ENCODE measurements at places on chromosomes 5 and 9.

GRCh38 chr9:86464242-86464641 is 110.0 kb upstream of the TUT7 start:
- DNase-seq, result no peak

- no peak for DNase-seq
Measured at GRCh38 chr5:13613621-13614020, 330.9 kb downstream of the DNAH5 start.

GRCh38 chr9:100540327-100540726 is 37.6 kb upstream of the CAVIN4 start:
- DNase-seq, result no peak

DNA sequence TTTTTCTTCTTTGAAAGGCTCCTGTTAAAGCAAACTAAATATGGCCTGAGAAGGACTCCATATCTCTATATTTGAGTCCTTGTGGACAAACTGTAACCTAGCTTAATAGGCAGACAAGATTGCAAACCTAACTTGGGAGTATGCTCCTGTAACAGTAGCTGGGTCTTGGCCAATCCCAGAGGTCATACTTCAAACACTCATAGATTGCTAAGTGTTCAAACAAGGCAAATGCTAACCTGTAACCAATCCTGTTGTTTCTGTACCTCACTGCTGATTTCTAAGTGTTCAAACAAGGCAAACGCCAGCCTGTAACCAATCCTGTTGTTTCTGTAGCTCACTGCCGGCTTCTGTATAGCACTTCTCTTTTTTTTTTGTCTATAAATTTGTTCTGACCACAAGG is 50.6 kb upstream of the CLK4 start:
- DNase-seq, result no peak

DNA sequence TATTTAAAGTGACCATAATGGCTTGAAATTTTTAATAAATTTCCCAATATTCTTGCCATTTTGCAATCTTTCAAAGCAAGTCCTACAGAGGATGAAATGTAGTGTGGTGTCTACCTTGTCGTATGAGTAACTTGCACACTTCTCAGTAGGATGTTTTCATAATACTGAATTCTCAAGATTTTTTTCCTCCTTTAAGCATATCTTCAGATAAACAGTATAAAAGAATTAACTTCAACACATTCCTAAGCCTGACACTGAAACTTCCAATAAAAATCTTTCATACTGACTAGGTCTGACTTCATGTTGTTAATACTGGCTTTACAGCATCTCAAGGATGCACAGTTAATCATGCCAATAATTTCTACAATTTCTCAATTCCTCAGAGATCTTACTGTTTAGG is 62.0 kb downstream of the DROSHA start:
- peak; percentile 40 for DNase-seq

GRCh38 chr5:14187660-14188059 is 44.5 kb downstream of the TRIO start:
- peak; percentile 61 for DNase-seq

GRCh38 chr5:171840066-171840465 is 54.4 kb downstream of the SMIM23 start:
- no peak for DNase-seq

DNA sequence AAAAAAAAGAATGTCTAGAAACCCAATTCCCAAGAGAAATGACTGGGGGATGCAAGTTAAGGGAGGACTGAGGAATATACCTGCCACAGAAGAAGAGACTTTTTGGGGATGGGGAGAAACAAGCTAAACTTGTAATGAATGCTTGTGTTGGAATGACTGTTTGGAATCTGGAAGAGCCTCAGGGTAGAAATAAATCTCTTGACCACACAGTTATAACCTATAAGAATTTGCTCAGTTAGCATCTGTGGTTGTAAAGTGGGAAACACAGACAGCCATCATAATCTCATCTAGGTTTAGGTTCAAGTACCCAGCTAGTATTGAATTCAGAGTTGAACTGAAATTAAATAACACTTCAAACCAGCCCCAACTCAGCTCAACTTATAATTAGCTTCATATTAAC is 678.3 kb upstream of the CHD1 start:
- no peak for DNase-seq

DNA sequence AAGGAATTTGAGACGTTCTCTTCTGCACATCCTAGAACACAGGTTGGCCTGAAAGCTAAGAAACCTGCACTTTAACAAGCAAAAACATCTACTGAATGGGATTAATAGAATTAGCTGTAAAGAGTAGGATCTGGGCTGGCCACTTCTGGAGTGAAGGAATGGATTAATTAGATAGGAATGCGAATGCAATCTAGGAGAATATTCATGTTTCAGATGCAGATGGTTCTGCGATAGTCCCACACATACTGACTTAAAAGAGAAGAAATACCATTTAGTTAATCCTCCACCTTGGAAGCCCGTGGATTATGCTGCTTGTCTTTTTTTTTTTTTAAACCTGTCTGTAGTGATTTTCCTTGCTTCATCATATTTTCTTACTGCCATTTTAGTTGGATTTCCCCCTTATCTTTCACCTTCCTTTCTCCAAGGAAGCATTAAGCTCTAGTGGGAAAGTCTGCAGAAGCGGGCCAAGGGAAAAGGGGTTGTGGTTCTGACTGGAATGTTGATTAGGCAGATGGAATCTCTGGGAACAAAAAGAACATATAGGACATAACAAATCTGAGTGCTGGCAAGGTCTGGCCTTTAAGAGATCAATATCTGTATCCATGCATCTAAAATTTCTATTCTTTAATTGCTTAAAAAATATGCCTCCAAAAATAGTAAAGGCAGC is 152.4 kb downstream of the ALDH1A1 start:
- no peak for DNase-seq

DNA sequence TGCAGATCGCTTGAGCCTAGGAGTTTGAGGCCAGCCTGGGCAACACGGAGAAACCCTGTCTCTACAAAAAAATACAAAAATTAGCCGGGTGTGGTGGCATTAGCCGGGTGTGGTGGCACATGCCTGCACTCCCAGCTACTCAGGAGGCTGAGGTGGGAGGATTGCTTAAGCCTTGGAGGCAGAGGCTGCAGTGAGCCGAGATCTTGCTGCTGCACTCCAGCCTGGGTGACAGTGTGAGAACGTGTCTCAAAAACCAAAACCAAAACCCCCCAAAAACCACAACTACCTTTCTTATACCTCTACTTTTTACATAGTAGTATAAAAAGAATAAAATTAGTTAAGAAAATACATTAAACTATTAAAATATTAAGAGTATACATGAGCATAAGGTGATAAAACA is 121.2 kb downstream of the RAPGEF6 start:
- DNase-seq, result no peak

DNA sequence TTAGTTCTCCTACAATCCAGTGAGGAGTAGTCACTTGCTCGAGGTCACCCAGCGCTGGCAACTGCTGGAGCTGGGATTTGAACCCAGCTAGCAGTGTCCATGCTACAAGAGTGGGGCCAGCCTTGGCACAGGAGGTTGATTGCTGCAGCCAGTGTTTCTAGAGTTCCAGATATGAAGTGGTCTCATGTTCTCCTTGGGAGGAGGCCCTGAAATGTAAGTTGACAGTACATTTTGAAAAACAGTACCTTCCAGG is 802 bp downstream of the CCDC107 start:
- peak; percentile 53 for DNase-seq

DNA sequence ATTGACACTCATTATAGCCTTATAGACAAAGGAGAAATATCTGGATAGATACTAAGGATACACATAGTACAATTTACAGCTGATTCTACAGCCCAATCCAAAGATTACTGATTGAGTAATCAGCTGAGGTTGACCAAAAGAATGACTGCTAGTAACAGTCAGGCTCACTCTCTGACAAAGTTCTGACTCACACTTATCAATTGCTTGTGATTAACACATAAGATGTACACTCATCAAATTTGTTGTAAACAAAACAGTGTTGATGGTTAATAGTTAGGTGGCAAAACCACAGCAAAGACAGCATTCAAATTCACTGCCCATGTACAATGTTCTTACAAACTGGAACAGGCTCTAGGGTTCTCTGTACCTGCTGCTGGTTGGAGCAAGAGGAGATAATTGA is 422.7 kb downstream of the TLE1 start:
- DNase-seq, result peak; percentile 56

- DNase-seq, result peak; percentile 39
Measured at GRCh38 chr5:178551059-178551458, 39.1 kb downstream of the COL23A1 start.

GRCh38 chr9:71302776-71303175 is 181.4 kb upstream of the TRPM3 start:
- peak; percentile 16 for DNase-seq

DNA sequence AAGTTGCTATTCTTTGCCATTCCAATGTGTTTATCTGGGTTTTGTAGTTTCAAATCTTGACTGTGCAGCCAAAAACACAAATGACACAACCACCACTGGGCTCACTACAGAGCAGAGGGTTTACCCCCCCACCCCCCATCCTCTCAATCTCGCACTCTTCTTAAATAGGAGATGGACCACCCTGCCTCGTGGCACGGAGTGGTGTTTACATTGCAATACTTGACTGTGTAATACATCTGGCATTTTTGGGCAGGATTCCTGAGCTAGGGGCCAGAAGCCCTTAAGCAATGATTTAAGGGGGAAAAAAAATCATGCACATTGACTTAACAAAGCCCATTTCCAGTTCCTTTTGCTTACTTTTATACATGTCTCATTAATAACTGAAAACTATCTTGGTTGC is 19.0 kb downstream of the PTCH1 start:
- peak; percentile 85 for DNase-seq

DNA sequence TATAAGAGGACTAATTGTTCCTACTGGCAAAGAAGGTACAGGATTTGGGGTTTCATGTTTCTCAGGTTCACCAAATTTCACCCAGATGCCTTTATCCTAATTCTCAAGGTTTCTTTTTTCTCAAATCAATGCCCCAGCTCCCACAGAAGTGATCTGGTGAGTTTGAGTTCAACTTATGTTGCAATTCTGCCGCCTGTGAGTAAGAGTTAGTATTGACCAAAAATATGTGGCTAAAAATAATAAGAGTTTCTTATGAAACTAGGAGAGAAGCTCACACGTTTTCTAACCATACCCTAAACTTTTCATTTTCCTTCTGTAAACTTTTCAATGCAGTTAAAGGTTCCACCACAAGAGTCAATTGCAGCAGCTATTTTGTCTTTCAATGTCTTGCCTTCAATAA is 15.1 kb downstream of the SLCO6A1 start:
- DNase-seq, result peak; percentile 30

DNA sequence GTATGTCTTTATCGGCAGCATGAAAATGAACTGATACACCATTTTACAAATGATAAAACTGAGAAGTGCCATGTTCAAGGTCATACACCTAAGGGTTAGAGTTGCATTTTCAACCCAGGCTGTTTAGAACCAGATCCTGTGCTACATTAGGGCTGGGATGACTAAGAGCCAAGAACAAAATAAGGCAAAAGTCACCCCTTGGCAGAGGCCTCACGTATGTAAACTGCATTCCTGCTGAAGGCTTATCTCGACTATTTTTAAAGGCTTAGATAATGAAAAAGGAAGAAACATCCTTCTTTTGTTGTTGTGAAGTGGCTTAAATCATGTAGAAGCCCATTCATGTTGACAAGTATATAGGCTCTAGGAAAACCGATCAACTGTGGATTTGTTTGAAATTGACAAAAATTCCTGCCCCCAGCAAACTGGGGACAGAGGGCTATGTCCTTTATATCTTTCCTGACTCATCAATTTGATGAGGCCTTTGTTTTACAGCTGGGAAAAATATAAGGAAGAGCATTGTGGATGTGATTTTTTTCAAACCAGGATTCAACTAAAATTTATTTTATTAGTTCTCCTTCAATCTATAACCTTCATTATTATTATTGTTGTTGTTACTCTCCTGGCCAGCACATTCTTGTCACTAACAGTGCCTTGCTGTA is 196.5 kb downstream of the SNX18 start:
- peak; percentile 49 for DNase-seq

DNA sequence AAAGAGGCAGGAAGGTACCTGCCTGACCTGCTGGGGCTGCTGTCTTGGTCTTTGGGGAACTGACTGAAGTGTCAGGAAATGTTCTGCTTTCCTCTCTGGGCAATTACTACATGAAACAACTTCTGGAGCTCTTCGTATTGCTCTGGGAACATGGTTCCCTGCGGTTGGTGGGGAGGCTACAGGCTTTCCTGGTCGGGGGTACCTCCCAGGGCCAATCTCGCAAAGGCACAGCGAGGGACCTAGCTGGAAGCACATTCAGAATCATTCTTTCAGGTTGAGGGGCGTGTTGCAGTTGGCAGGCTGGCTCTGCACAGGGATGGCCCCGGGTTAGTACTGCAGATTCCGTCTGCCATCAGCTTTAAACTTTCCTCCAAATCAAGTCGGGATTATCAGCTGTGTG is 88.9 kb upstream of the RANBP3L start:
- DNase-seq, result no peak

GRCh38 chr9:98236901-98237487 is 18.5 kb downstream of the TBC1D2 start:
- no peak for DNase-seq

- DNase-seq, result no peak
Measured at GRCh38 chr9:131140550-131140949, 15.2 kb downstream of the NUP214 start.

DNA sequence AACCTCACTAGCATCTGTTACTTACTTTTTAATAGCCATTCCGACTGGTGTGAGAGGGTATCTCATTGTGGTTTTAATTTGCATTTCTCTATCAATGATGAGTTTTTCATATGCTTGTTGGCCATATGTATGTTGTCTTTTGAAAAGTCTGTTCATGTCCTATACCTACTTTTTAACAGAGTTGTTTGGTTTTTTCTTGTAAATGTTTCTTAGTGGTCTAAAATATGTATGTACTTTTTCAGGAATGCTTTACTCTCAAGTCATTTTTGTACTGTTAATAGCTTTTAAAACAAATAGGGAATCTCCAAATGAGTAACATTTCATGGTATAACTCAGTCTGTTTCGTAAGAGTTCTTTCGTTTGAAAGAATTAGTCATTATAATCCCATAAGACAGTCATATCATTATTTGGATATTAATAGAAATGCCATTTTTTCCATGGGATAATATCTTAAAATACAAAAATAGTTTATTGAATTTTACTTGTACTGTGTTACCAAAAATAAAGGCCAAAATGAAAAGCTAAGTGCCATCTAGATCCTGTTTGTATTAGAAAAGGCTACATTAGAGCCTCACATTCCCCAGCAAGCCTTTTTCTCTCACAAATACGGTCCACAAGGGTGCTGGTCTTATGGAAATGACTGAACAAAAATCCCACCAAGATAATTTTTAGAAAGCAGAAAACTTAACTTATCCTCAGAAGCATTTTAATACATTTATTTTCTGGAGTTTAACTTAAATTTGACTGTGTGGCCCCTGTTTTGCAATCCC is 247.7 kb downstream of the PJA2 start:
- peak; percentile 45 for DNase-seq

DNA sequence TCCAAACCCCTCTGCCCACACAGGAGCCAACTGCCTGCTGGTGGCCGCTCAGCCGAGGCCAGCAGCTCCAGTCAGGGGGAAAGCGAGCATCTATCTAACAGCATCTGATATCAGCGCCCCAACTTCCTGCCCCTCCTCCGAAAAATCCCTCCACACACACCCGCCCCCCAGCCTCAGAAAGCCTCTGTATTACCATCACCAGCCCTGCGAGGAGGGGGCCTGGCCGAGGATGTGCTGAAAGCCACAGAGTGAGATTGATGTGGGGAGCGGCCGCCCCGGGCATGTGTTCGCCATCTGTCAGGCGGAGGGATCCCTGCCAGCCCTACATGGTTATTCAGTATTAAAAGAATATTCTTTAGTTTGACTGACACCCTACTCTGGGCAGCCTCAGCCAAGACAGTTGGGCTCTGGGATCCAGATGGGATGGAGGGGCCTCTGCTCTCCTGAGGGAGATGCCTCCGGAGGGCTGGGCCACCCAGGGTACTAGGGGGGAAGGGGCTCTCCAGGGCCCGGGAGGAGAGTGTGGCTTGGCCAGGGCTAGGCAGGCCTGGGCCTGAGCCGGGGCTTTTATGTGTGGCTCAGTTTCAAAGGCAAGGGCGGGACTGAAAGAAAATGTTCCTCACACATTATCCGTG is 98.0 kb downstream of the HSD17B3 start:
- DNase-seq, result peak; percentile 43
